Upper lobe of right lung (tissue), 1 donor: ENCODE measurements at places on chromosomes 4 and X.

GRCh38 chrX:20067709-20068561 lies 48.8 kb downstream of the MAP7D2 start:
- DNase-seq, result peak; percentile 76

GRCh38 chr4:119593698-119594097 lies 34.9 kb downstream of the PDE5A start:
- no peak for DNase-seq

DNA sequence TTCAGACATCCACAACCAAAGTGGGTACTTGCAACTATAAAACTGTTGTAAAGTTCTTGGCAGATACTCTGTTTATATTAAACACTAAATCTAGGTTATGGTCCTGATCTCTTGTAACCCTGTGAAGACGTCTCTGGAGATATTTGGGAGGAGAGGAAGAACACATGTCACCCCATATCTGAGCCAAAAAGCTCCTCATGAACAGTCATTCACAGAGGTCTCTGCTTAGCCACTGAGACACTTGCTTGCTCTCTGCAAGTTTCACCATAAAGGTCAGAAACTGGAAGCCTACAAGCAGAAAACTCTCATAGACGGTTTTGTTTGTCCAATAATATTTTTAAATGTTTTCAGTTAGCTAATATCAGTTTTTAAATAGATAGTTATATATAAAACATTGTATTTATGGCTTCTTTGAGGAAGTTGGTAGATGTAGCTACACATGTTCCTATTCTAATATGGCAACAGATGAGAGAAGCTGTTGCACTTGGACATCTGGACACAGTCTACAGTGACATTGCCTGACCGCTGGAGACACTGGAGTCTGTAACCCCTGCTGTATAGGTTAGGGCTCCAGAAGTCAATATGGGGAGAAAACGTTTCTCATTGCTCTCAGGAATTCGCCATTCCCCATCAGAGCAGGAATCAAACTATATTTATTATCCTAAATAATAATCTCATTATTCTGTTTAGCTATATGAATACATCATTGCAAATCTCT lies 73.6 kb downstream of the C4orf46 start:
- DNase-seq, result no peak

DNA sequence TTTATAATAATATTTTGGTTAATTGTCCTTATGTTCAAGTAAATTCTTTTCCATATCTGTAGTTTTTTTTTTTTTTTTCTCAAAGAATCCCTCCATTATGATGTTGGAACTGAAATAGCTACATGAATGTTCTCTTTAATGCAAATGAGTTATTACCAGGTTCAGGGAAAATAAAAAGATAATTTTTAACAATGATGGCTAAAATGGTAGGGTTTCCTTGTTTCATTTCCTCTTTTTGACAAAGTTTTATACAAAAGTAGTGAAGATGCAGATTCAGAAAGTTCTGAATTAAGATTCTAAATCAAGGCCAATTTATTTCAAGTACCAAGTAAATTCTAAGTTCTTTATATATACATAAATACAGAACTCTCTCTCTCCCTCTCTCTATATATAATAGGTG lies 779.0 kb upstream of the INTU start:
- no peak for DNase-seq

GRCh38 chrX:8848911-8849310 lies 47.7 kb upstream of the FAM9A start:
- DNase-seq, result no peak

GRCh38 chr4:102564399-102565059 lies 63.4 kb downstream of the NFKB1 start:
- no peak for DNase-seq

- DNase-seq, result no peak
Observed at GRCh38 chr4:104901961-104902605, 244.6 kb upstream of the TET2 start.

DNA sequence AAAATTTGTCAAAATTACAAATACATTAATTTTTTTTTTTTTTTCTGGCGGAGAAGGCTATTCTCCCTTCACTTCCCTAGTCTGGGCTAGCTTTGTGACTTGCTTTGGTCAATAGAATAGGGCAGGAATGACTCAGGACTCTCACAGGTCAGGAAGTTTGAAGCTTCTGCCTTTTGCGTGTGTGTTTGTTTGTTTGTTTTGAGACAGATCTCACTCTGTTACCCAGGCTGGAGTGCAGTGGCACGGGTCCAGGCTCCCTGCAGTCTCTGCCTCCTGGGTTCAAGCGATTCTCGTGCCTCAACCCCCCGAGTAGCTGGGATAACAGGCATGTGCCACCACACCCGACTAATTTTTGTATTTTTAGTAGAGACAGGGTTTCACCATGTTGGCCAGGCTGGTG lies 55.9 kb upstream of the USP9X start:
- no peak for DNase-seq
